ENCODE measurements at places on chromosomes 13 and 19. TPM values are rescaled to one million over a fixed set of nuclear protein-coding genes. Genes with fewer than 3 reads are reported as not detected.

- no peak overlapping the region for H3K27ac ChIP-seq
- H3K36me3 ChIP-seq: no peaks in the 10 kb centered on the region
- peak; percentile 58 for DNase-seq
- H3K27me3 ChIP-seq: no peaks in the 10 kb centered on the region
Measured at GRCh38 chr13:48567515-48568369, 34.9 kb upstream of the RCBTB2 start.

- no peak overlapping the region for H3K27ac ChIP-seq
- no peak for DNase-seq
Measured at GRCh38 chr13:42602906-42603305, 29.0 kb downstream of the TNFSF11 start.

Gene CPAMD8
- total RNA-seq: 0.29 TPM

DNA sequence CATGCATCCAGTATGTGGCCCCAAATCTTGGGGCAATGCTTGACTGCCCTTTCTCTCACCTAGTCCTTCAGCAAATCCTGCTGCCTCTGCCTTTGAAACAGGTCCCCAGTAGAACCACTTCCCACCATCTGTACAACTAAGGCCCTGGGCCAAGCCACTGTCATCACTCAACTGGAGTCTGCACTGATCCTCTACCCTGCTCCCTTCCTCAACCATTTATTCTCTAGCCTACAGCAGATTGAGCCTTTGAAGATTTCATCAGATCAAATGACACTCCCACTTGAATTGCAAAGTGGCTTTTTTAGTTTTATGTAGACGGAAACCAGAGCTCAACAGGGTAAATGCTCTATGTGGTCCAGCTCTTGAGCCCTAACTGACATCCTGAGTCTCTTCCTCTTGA lies 43.5 kb downstream of the ATP8A2 start:
- H3K36me3 ChIP-seq: no peaks in the 10 kb centered on the region
- H3K27ac ChIP-seq: no peak overlapping the region
- H3K27me3 ChIP-seq: no peaks in the 10 kb centered on the region

DNA sequence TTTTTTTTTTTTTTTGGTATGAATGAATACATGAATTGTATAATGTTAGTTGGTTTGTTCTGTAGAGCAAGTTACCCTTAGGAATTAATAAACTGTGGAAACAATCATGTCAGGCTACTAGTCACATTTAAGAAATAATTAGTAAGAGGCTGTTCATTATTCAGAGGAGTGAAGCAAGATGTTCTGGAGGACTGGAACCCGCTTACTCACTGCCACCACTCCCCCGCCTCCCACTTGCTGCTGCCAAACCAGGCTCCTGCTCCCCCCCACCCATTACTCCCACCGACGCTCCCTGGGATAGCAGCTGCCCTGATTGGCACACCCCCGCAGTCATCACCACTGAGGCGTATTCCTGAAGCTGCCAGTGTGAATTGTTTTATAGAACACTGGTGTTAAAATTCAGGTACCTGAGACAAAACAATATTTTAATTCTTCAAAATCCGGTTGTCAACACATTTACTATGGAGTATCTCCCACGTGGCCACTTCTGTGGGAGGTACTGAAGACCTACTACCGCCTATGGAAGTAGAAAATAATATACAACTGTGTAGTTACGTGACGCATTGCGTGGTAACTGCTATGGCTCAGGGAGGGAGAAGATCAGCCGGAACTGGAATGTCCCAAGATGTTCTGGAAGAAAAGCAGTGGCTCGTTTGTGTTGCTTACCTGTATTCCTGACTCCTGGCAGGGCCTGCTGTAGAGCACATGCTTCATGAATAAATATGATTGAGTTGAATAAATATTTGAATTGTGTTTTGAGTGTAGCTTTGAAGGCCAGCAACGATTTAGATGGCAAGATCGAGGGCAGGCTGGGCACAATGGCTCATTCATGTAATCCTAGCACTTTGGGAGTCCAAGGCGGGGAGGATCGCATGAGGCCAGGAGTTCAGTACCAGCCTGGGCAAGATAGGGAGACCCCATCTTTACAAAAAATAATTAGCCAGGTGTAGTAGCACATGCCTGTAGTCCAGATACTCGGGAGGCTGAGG lies 1.7 kb downstream of the DPY19L3 start:
- H3K27me3 ChIP-seq: no peaks in the 10 kb centered on the region
- H3K4me3 ChIP-seq: peak overlapping the region; percentile 88
- peaks cover 23% of the 10 kb centered on the region for H3K36me3 ChIP-seq
- peak; percentile 64 for DNase-seq
- H3K4me1 ChIP-seq: peaks cover 15% of the 10 kb centered on the region

DNA sequence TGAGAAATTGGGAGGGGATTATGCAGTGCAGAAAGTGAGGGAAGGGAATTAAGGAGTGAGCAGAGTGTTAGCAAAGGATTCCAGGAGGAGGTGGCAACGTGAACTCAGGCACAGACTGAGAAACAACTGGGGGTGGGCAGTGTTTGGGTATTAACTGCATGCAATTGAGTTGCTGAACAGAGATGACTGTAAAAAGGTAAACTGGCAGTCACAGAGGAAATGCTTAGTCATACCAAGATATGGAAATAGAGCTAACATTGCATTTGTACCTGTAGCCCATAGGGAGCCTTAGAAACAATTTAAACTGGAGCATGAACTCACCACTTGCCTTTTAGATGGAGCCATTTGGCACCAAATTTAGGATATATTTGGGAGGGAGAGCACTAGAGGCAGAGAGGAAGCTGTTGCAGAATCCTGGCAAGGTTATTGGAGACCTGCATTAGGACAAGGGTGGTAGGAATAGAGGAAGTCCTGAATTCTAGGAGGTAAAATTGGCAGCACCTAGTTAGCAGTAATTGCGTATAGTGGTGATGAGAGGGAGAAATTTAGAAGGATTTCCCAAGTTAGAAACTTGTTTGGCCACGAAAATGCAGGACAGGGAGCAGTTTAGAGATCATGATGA lies 100.6 kb upstream of the FRY start:
- no peak overlapping the region for H3K27ac ChIP-seq
- no peaks in the 10 kb centered on the region for H3K27me3 ChIP-seq
- H3K36me3 ChIP-seq: no peaks in the 10 kb centered on the region
- no peak overlapping the region for H3K4me3 ChIP-seq
- H3K4me1 ChIP-seq: no peaks in the 10 kb centered on the region
- DNase-seq: no peak

GRCh38 chr13:30898678-30899241 lies 7.3 kb upstream of the MEDAG start:
- no peaks in the 10 kb centered on the region for H3K27me3 ChIP-seq
- peak; percentile 93 for DNase-seq
- H3K4me1 ChIP-seq: peaks cover 44% of the 10 kb centered on the region
- no peaks in the 10 kb centered on the region for H3K36me3 ChIP-seq
- H3K4me3 ChIP-seq: no peak overlapping the region

Gene ZNF490
- total RNA-seq: 8.7 TPM

Gene ATP4A
- total RNA-seq: not detected

- peak overlapping the region; percentile 83 for H3K27ac ChIP-seq
- peak; percentile 65 for DNase-seq
- H3K4me3 ChIP-seq: no peak overlapping the region
Measured at GRCh38 chr13:33127009-33127551, 110.9 kb downstream of the KL start.

DNA sequence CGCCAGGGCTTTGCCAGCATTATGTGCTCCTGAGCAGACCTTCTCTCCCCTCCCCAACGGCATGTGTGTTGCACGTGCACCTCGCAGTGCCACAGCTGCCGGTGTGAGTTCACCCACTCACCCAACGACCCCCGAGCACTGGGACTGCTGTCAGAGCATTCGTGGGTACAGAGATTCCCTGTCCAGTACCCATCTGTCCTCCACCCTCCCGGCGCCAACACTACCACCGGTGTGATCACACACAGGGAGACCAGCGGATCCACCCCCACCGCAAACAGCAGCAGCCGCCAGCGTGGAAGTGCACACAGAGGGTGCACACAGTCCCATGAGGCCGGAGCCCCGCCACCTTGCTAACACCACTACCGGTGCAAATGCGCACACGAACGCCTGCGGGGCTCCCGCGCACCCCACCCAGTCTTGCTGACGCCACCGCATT lies 15.9 kb downstream of the LILRA1 start:
- H3K4me1 ChIP-seq: no peaks in the 10 kb centered on the region
- H3K36me3 ChIP-seq: no peaks in the 10 kb centered on the region
- DNase-seq: no peak
- H3K27ac ChIP-seq: no peak overlapping the region
- no peak overlapping the region for H3K4me3 ChIP-seq

GRCh38 chr19:38917921-38918491 lies 6.0 kb upstream of the CCER2 start:
- peaks cover 8% of the 10 kb centered on the region for H3K36me3 ChIP-seq
- DNase-seq: peak; percentile 87
- no peaks in the 10 kb centered on the region for H3K4me1 ChIP-seq
- no peak overlapping the region for H3K27ac ChIP-seq
- no peak overlapping the region for H3K4me3 ChIP-seq

Gene ZFR2
- not detected for total RNA-seq

- H3K4me3 ChIP-seq: no peak overlapping the region
- H3K36me3 ChIP-seq: no peaks in the 10 kb centered on the region
- H3K27me3 ChIP-seq: no peaks in the 10 kb centered on the region
- no peak overlapping the region for H3K27ac ChIP-seq
- DNase-seq: peak; percentile 66
Measured at GRCh38 chr19:3013263-3013725, 15.8 kb downstream of the TLE2 start.

Gene GRIK5
- under 0.01 TPM for total RNA-seq

Gene IL27RA
- total RNA-seq: 1.2 TPM

Gene GATAD2A
- 48.9 TPM for total RNA-seq

Gene MUC16
- total RNA-seq: not detected

DNA sequence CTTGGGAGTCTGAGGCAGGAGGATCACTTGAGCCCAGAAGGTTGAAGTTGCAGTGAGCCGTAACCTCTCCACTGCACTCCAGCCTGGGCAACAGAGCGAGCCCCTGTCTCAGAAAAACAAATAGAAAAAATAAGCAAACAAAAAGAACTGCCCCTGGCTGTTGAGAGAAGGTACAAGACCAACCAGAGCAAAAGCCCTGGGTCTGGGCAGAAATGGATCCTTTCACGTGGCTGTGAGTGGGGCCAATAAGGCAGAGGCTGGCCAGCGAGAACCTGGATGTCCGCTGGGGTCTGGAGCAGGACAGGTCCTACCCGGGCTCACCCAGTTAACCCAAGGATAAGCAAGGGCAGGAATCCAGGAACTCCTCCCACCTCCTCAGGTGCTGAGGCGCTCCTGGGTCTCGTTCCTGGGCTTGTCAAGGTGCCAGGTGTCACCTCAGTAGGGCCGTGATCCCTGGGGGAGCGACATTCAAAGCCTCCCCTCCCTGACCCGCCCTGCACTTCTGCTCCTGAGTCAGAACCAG lies 4.7 kb upstream of the SLC5A5 start:
- DNase-seq: peak; percentile 85
- H3K4me1 ChIP-seq: no peaks in the 10 kb centered on the region
- no peak overlapping the region for H3K27ac ChIP-seq

Gene FCER2
- total RNA-seq: not detected

- H3K36me3 ChIP-seq: no peaks in the 10 kb centered on the region
- no peak overlapping the region for H3K4me3 ChIP-seq
- H3K4me1 ChIP-seq: no peaks in the 10 kb centered on the region
- no peaks in the 10 kb centered on the region for H3K27me3 ChIP-seq
- peak; percentile 30 for DNase-seq
Measured at GRCh38 chr13:96475103-96475502, 385.2 kb downstream of the HS6ST3 start.

DNA sequence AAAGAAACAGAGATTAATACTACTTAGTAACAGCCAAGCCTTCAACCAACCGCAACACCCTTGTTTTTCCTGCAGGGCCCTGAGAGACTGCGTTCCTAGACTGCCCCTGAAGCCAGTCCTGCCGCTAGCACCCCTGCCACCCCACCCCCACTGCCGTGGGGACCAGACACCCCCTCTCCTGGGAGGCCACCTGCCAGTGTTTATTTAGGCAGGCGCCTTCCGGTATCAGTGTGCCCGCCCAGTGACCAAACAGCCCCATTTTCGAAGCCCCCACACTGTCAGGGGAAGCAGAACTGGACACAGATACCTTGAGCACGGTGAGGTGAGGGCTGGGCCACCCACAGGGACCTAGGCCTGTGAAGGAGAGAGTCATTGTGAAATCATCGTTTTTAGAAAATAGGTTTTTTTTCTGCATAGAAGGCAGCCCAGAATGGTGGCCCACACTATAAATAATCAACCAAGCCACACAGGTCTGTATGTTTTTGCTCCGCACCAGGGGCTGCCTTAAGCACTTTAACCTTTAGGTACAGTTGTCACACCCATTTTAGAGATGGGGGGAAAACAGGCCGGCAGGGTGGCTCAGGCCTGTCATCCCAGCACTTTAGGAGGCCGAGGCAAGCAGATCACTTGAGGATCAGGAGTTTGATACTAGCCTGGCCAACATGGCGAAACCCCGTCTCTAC lies 3.5 kb upstream of the TLE5 start:
- H3K4me3 ChIP-seq: no peak overlapping the region
- no peak overlapping the region for H3K27ac ChIP-seq
- peak; percentile 8 for DNase-seq

DNA sequence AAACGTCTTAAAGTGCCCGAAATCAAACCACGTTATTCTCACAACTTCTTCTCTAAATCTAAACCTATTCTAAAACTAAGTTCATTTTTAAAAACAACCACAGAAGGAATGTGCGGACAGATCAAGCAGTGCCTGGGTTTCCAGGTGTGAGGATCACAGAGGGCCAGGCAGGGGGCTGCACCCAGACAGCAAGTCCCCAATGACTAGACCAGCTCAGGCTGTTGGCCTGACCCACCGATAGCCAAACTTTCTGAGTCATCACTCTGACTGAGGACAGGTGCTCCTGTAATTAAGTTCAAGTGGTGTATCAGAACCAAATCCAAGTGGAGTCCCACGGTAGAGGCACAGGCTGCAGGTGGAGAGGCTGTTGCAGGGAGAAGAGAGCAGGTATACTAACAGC lies 37.6 kb upstream of the EPHX3 start:
- H3K4me3 ChIP-seq: no peak overlapping the region
- H3K27ac ChIP-seq: no peak overlapping the region
- H3K36me3 ChIP-seq: peaks cover 64% of the 10 kb centered on the region

DNA sequence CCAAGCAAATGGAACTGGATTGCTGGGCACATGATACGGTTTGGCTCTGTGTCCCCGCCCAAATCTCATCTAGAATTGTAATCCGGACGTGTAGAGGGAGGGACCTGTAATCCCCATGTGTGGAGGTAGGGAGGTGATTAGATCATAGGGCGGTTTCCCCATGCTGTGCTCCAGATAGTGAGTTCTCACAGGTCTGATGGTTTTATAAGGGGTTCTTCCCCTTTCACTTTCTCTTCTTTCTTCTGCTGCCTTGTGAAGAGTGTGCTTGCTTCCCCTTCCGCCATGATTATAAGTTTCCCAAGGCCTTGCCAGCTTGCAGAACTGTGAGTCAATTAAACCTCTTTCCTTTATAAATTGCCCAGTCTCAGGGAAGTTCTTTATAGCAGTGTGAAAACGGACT lies 32.6 kb upstream of the MTIF3 start:
- H3K4me3 ChIP-seq: no peak overlapping the region
- DNase-seq: no peak
- H3K4me1 ChIP-seq: no peaks in the 10 kb centered on the region
- H3K27ac ChIP-seq: no peak overlapping the region

GRCh38 chr13:113045251-113046127 lies 60.1 kb upstream of the F7 start:
- peaks cover 27% of the 10 kb centered on the region for H3K27me3 ChIP-seq
- DNase-seq: no peak
- H3K4me1 ChIP-seq: no peaks in the 10 kb centered on the region
- H3K36me3 ChIP-seq: no peaks in the 10 kb centered on the region
- H3K4me3 ChIP-seq: no peak overlapping the region
- no peak overlapping the region for H3K27ac ChIP-seq

- H3K4me3 ChIP-seq: no peak overlapping the region
- no peak for DNase-seq
- H3K27me3 ChIP-seq: peaks cover 40% of the 10 kb centered on the region
Measured at GRCh38 chr19:39194832-39195542, 1.8 kb upstream of the NCCRP1 start.

Data from osteoblast (primary cell).